ENCODE measurements at places on chromosomes 12 and 14.

GRCh38 chr14:31560759-31561154 lies 447 bp upstream of the NUBPL start:
- no peak for DNase-seq

DNA sequence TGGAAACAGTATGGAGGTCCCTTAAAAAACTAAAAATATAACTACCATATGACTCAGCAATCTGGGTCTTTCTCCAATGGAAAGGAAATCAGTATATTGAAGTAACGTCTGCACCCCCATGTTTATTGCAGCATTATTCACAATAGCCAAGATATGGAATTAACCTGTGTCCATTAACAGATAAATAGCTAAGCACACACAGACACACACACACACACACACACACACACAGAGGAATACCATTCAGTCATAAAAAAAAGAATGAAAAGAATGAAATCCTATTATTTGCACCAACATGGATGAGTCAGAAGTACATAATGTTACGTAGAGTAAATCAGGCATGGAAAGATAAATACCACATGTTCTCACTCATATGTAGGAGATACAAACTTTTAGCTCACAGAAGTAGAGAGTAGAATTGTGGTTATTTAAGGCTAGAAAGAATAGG lies 4.7 kb downstream of the KLRK1 start:
- DNase-seq: peak; percentile 89

DNA sequence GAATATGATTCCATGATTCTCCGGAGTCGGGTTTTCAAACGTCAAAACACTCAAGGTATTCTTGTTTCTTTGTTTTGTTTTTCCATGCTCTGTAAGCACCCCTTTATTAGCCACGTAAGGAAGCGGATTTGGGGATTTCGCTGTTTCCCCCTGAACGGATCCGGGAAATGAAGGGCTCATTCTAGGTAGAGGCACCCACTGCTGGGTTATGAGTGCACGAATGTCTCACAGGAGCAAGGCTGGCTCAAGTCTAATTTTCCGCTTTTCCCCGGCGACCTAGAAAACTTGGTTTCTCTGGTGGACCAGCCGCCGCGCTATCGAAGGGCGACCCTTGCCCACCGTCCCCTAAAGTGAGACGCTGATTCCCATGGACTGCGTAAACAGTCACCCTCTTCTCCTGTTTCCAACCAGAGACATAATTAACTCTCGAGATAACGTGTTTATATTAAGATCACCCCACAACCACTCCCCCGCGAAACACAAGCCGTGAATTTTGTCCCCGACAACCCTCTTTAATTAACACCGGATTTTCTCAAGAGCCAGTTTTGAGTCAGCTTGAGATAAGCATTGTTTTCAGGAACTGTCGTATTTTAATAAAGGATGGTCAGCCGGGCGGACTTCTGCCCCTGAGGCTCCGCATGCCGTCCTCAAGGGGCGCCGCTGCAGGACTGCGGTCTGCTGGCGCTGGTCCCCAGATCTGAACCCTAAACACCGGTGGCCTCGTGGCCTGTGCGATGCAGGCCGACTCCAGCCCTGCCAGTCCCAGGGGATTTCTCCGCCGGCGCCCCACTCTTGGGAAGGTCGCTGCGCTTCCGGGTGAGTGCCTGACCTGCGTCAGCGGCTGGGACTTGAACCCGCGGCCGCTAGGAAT lies 515 bp upstream of the ABCC9 start:
- peak; percentile 38 for DNase-seq

DNA sequence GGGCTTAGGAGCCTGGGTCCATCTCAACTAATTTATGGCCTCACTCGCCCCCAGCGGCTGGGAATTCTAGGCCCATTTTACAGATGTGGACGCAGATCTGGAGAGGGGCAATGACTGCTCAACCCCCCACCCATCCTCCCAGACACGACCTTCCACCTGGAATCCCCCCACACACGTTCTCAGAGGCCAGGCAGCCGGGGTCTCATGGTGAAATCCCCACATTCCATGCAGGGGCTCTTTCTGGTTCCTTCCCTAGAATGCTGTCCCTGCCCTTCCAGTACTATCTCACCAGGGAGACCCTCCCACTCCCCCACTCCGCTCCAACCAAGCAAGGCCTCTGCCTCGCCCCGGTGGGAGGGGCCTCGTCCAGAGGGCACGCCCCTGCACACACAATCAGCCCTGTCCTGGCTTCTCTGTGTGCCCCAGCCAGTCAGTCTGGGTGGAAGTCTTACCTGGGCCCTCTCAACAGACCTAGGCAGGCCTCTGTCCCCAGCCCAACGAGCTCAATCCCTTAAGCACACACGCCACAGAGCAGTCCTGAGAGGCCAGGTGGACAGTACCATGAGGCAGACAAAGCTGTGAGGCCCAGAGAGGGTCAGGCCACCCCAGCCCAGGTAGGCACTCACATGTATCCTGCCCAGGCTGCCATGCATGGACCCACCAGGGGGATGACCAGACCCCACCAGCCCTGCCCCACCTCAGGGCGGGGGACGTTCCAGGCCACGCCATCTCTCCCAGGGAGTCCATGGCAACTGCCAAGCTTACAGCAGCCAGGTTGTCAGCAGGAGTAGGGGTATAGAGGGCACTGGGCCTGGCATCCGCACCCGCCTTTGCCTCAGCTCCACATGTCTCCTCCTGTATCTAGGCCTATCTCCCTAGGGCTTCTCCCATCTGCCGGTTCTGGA lies 1.3 kb upstream of the ANKRD9 start:
- DNase-seq: no peak

DNA sequence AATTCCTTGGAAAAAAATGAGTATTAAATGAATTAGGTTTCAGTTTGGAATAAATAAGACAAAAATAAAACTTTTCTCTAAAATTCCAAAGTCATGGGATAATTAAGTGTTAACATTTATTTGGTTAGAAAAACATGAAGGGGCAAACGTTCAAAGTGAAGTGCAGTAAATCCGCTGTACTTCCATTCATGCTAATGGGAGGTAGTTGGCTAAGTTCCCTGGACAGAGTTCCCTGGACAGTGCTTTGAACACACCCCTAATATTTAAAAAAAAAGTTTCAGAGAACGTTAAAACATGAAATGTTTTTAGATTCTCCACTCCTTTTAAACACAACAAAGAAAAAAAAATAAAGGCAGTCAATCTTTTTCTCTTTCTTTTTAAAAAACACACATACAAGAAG lies 16.3 kb downstream of the ALX1 start:
- DNase-seq: no peak

DNA sequence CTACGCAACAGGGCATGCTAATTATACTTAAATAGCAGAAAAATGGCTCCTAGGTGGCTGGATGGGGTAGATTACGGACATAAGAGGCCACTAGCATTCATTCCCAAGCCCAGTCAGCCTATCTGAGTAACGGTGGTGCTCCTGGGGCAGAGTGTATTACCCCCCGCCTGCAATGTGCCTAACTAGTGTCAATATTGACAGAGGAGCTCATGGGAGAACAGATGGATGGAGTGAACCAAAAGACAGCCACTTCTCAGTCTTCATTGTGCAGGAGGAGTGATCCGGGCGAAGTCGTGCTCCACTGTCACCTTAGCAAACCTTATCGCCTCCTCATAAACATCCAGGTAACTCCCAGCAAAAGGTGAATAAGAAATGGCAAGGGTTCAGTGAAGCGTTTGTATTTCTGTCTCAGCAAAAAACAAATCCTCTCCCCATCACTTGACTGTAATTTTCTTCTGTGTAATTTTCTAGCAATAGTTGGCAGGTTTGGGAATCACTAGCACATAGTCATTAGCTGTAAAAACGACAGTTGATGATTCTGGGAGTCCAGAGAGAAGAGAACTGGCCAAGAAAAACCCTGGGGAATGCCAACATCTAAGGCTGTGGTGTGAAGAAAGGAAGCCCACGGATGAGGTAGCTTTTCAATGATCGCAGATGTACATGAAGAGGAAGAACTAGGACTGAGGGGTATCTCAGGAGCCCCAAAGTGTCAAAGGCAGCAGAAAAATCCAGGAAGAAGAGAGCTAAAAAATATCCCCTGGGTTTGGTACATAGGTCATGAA lies 126.6 kb upstream of the BCL2L14 start:
- no peak for DNase-seq

- DNase-seq: no peak
These were observed 89.0 kb downstream of the POLR3B start for GRCh38 chr12:106446419-106447092.

GRCh38 chr12:65229441-65229840 lies 49.0 kb upstream of the MSRB3 start:
- peak; percentile 57 for DNase-seq

GRCh38 chr12:92467886-92468285 lies 234.9 kb upstream of the PLEKHG7 start:
- DNase-seq: no peak

DNA sequence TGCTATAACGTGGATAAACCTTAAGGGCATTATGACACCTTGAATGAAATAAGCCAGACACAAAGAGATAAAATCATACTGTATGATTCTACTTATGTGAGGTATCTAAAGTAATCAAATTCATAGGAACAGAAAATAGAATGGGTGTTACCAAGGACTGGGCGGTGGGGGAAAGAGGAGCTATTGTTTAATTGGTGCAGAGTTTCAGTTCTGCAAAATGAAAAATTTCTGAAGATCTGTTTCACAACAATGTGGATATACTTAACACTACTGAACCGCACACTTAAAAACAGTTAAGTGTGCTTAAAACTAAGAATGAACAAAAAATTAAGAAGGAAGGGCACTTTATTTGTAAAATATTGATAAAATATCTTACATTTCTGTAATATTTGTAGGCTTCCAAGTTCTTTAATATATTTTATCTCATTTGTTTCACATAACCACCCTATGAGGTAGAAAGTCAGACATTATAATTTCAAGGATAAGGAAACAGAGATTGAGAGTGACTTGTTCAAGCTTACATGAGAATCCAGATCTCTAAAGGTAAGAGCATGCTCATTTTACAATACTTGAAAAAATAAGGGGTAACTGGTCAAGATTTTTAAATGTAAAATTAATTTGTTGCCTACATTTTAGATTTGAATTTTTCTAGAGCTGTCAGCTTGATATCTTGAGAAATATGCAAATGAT lies 14.9 kb downstream of the LTA4H start:
- DNase-seq: no peak

- peak; percentile 56 for DNase-seq
These were observed 52.0 kb downstream of the RASSF9 start for GRCh38 chr12:85784096-85784720.

- no peak for DNase-seq
These were observed 191.5 kb downstream of the TMEM132C start for GRCh38 chr12:128458301-128458974.

DNA sequence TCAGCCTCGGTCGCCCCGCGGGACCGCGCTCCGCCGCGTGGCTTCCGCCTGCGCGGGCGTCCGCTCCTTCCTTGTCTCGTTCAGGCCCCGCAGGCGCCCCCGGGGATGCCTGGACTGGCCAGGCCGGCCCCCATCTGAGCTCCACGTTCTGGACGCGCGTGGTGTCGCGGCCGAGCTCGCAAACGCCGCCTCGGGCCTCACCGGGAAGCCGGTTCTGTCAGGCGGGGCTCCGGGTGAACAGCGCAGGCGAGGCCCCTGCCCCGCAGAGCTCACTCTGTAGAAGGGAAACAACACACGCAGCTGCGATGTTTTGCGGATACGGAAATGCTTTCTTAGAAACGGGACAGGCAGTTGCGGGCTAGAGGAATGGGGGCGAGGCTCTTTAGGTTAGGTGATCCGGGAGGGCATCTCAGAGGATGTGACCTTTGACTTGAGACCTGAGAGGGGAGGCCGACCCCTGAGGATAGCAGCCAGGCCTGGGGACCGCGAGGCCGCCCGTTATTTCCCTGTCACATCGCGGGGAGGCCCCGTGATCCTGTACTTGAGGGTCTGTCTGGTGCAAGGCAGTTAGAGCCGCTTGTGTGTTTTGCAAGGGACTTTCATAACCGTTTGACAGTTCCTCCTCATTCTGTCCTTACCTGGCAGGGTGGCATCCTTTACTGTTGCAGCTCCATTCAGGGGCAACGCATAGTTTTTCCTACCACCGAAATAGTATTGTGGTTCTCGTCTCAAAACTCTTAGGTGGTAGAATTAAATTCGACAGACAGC lies 584 bp downstream of the VRK1 start:
- peak; percentile 6 for DNase-seq

DNA sequence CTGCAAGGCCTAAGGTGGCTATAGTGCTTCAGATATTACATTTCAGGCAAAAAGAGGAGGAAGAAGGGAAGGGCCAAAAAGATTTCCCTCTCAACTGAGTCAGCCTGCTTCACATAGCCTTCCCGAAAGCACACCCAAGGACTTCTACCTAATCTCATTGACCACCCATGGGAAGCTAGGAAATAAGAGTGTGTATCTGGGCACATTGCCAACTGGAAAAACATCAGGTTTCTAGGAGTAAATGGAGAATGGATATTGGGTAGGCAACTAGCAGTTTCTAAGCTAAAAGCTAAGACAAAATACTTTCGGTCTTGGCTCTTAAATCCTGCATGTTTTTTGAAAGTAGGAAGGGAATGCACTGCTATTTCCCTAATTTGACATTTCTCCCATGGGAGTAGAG lies 221.7 kb upstream of the GRIP1 start:
- DNase-seq: no peak

GRCh38 chr14:42872786-42873185 lies 1266.1 kb downstream of the LRFN5 start:
- DNase-seq: no peak

DNA sequence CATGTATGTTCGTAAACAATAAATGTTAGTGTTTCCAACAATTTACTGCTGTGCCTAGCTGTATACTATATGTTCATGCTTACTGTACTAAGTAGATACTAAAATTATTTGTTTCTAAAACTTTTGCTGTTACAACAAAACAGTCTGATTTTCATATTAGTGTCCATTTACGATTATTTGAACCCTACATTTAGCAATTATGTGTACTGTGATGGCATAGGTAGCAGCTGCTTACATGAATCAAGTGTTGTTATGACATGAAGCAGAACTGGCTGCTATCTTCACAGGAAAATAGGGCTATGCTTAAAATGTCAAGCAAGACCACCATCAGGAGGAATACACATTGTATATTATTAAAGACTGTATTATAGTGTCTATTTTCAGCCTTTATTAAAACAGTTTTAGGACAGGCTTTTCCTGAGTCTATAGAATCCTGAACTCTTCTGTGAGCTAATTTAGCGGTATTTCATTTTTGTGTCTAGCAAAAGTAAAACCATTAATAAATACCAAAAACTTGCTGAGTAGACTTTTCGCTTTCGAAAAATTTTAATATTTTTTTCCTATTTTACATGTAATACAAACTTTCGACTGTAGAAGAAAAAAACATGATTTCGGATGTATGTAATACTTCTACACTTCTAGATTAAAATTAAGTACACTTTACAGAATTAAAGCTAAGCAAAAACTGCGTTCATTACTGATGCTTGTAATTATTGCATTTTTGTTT lies 1.1 kb upstream of the WDR89 start:
- DNase-seq: no peak

- DNase-seq: no peak
These were observed 239.1 kb downstream of the DIO2 start for GRCh38 chr14:79972230-79972629.

DNA sequence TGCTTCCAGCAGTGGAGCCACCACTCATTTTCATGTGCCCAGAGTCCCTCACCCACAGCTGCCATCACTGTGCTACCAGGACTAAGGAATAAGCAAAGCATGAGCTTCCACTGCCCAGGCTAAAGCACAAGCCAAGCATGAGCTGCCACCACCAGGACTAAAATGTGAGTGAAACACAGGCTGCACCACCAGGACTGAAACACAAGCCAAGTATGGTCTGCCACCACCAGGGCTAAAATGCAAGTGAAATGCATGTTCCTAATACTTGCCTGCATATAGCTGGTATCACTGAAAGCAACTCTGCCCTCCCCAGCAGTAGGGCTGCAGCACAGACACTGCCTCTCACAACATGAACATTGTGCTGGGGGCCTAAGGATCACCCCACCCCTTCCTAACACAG lies 30.0 kb downstream of the CEP83 start:
- DNase-seq: no peak
